ENCODE measurements at places on chromosomes 16 and 17.

GRCh38 chr16:122361-122760, 16.1 kb downstream of the NPRL3 start:
- no peak for DNase-seq

DNA sequence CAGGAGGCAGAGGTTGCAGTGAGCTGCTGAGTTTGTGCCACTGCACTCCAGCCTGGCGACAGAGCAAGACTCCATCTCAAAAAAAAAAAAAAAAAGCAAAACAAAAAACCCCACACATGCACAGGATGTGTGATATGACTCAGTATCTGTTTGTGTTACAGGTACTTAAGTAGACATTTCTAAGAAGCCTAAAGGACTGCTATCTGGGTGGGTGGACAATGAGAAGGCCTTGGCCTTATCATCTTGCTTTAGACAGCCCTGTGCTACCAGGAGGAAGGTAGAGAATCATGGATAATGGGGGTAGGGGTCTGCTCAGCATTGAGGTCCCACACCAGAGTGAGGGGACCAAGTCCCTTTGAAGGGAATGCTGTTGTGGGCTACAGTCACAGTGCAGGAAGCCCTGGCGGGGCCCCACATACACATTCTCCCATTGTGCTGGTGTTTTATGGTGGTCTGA, 26.7 kb downstream of the PLD6 start:
- DNase-seq: peak; percentile 55

DNA sequence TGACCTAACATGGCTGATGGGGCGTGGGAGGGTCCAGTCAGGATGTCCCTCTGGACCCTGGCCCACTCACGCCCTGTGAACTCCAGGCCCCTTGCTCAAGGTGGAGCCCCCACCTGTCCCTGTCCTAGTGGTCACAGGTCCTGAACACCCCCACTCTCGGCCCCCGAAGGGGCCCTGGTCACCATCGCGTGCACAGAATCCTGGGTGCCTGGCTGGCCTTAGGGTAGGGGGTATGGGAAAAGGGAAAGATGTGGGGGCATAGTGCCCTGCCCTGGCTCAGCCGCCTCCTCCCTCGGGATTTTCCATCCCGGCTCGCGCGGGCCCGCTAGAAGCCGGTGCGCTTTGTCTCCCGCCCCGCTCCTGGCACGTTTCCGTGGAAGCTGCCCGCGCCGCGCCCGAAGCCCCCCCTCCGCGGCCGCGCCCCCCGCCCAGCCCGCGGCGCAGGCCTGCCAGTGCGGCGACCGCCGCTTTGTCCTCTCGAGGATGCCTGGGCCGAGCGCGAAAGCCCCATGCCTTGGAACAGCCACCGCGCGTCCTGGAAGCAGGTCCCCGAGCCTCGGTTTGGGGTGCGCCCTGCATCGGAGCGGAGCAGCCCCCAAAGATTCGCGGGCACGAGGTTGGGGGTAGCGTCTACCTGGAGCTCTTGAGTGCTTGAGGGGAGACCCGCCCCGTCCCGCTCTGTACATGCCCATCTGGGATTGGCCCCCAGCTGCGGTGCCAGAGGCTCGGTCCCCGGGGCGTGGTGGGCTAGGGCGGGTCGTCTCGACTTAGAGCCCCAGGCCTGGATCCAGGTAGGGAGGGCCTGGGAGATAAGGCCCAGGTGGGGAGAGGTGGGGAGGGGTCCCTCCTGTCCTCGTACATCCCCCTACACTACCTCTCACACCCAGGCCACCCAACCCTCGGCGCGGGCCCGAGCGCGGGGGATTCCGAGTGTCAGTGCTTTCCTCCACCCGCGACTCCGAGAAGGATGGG, 1.3 kb downstream of the SMPD3 start:
- DNase-seq: no peak

DNA sequence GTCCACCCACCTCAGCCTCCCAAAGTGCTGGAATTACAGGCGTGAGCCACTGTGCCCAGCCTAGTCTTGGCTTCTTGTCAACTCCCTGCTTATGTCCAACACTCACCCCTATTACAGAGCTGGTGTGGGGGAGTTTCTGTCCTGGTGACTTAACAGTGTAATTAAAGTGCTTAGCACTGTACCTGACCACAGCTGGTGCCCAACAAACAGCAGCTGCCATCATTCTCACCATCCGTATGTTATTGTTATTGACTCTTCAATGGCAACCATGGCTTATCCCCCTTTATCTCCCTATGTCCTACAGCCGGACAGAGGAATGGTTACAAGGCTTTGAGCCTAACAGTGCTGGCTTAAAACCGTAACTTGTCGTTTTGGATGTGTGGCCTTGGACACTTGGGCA, 17.0 kb upstream of the BRCA1 start:
- DNase-seq: no peak

DNA sequence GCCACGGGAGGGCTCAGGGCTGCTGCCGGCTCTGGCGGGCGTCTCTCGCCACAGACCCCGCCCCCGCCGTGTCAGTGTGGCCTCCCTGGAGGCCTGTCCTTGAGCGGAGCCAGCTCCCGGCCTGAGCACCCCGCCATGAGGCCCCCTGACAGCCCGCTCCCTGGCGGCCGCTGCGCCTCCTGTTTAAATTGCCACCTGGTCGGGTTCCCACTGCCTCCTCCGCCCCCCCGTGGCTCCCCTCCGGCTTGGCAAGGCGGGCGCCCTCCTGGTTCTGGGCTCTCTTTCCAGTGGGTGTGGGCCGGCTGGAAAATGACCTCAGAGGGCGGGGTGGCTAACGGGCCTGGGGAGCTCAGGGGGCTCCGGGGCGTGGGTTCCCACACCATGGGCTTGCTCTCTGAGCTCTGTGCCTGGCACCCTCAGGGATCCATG, 42.1 kb upstream of the SSTR5 start:
- no peak for DNase-seq

GRCh38 chr17:63120406-63120805, 154.4 kb downstream of the TANC2 start:
- no peak for DNase-seq

DNA sequence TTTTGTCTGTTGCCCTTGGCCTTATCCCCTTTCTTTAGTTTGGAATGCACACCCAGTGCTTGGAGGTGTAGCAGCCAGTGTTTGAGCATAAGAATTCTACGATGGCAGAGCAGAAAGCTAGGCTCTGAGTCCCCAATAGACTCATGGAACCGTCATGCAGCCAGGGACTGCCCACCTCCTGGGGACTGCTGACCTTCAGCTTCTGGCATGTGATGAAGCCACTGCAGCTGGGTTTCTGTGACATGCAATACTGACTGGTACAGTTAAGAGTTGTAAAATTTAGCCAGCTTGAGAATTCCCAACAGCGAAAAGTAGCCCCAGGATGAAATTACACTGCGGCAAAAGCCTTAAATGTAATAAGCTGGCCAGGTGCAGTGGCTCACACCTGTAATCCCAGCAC, 9.0 kb upstream of the MAP3K14 start:
- DNase-seq: no peak

- DNase-seq: peak; percentile 63
Measured at GRCh38 chr16:74774223-74775139, at the start of gene FA2H. TSS of gene FA2H (minus strand) at chr16:74774820. CDS start at chr16:74774755, 65 bp downstream.

DNA sequence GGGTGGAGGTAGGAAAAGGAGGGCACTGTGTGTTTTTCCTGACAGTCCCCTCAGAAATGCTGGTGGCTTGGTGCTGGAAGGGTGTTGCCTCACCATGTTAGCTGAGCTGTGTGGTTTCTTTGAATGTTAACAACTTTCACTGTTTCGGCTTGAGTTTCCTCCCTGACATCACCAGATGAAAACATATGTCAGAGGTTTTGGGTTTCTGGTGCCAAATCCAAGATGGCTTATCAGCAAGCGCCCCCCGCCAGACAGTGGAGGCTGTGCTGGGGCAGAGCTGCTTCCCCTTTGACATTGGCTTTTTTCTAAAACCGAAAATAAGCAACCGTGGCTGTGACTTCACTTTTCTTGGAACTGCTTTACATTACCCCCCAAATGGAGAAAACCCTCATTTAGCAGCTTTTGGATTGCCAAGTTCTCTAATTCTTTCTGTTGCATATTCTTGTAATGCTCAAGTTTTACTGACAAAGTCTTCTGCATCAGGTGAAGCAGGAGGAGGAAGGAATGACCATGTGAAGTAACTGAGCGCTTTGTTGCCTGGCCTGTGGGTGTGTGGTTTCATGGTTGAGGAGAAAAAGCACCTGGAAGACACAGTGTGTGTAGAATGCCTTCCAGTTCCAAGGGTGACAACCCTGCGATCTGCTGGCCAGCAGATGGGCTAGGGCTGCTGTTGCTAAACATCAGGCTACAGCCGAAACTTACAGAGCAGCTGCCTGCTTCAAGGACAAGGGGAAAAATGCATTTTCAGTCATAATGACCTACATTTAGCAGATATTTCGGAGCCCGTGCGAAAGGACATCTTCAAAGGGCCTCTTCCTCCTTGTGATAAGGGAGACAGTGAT, 9.7 kb downstream of the RMI2 start:
- DNase-seq: peak; percentile 38

DNA sequence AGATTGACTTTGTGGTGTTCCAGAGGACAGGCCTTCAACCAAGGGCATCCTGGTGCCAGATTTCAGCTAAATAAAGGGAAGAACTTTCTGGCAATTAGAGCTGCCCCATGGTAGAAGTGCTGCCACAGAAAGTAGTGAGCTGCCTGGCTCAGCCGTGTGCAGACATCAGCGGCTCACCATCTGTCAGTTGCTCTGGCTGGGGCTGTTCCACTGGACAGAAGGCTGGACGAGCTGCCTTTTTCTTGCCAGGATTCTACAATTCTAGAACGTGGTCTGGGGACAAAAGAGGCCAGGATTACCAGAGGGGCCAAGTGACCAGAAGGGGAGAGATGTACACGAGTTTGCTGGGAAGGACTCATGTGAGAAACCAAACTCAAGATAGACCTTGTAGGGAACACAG, 107.0 kb upstream of the RPL38 start:
- DNase-seq: no peak

GRCh38 chr16:57098188-57098841, 5.9 kb downstream of the CPNE2 start:
- DNase-seq: no peak

Measured in stimulated activated naive CD4-positive, alpha-beta T cell (primary cell).